ENCODE measurements at places on chromosomes 12 and 14.

GRCh38 chr14:58656671-58657411 is 19.1 kb downstream of the DACT1 start:
- DNase-seq: no peak

DNA sequence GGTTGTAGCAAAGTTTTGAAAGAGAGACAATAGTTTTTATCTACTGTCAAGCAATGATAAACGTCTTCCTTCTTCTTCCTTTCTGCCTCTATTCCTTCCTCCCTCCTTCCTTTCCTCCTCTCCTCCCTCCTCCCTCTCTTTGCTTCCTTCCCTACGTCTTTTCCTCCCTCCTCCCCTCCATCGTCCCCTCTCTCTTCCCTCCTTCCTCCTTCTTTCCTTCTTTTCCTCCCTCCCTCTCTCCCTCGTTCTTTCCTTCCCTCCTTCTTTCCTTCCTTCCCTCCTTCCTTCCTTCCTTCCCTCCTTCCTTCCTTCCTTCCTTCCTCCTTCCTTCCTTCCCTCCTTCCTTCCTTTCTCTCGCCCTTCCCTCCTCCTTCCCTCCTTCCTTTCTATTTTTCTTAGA is 82.8 kb upstream of the KCNA1 start:
- no peak for DNase-seq

DNA sequence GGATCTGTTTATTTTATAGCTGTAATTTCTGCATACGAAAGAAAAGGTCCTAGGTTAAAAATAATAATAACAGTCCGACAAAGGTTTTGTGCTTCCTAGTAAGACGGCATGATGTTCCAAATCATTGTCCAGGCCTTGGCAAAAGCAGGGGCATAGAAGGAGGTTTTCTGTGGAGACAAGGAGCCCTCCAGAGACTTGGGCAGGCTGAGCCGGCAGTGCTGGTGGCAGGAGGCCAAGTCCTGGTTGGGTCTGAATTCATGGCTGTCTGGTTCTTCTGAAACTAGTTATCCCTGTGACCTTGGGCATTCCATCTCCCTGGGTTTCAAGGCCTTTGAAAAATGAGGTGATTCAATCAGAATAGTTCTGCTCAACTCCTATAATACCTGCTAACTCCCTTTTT is 44.0 kb downstream of the KCNK13 start:
- no peak for DNase-seq

DNA sequence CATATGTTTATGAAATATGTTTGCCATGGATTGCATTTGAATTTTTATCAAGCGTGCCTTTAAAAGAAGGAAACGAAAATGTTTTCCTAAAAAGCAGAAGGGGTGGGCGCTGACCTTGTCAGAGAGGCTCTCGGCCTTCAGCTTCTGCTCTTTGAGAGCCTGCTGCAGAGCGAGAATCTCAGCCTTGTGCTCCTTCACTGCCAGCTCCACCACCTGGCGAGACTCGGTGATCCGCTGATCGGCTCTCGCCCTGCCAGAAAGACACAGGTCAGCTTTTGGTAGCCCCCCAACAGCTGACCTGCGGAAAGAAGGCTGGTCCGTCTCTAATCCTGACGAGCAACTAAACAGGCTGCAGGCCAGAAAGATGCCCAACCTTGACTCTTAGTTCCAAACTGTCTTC is 62.4 kb downstream of the PRKAB1 start:
- DNase-seq: peak; percentile 28

DNA sequence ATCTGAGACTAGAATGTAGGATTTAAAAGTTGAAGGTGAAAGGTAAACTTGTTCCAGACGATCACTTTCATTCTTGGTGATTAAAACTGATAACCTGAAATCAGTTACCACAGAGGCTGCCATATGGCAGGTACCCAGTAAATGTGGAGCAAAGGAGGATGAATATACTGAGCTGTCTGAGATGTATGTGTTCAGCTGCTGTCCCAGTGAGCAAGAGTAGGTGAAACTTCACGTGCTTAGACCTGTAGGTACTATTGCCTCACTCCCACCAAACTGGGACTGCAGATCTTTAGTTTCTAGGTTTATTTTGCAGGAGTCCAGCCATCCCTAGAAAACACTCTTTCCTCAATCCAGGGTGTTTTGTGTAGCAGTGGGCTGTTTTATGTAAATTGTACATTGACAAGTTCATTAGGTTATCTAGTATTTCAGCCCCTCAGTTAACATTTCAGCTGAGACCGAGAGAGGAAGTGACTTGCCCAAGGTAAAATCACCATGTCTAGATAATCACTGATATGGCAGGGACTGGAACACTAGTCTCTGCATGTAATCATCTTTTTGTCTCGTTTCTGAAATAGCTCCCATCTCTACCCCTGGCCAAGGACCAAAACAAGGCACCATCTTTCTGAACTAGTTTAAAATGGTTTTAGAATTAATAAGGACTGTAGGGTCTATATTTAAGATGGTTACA is 62.7 kb downstream of the ATG14 start:
- no peak for DNase-seq

DNA sequence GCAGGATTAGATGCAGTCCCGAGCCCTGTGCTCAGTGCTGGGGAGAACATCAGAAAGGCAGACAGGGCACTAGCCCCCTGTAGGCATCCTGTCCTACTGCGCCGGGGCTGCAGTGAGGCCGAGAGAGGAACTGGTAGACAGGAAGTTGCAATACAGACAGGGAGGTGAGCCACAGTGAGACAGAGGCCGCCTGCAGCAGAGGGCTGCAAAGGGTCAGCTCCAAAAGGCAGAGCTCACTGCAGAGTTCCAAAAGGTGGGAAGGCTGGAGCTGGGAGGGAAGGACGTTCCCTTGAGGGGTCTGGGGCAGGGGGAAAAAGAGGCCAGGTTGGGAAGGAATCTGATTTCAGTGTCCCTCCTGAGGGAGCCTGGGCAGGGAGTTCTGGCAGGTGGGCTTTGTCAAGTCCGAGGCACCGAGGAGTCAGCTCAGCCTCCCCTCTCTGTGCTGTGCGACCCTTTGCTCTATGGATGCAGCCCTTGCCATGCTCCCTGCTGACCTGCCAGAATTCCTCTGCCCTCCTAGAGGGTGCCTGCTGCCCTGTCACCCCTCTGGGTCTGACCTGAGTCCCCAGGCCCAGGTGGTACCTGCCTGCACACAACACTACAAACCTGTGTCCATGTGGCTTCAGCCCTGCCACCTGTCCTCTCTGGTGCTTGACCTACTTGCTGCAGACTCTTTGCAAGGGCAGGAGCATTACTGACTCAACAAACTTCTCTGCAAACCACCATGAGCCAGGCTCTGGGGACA is 63.5 kb downstream of the PRMT8 start:
- peak; percentile 31 for DNase-seq

- DNase-seq: no peak
Observed at GRCh38 chr12:116080415-116080814, 197.1 kb downstream of the MED13L start.

- DNase-seq: peak; percentile 19
Observed at GRCh38 chr12:81257947-81258551, 180.2 kb downstream of the ACSS3 start.

DNA sequence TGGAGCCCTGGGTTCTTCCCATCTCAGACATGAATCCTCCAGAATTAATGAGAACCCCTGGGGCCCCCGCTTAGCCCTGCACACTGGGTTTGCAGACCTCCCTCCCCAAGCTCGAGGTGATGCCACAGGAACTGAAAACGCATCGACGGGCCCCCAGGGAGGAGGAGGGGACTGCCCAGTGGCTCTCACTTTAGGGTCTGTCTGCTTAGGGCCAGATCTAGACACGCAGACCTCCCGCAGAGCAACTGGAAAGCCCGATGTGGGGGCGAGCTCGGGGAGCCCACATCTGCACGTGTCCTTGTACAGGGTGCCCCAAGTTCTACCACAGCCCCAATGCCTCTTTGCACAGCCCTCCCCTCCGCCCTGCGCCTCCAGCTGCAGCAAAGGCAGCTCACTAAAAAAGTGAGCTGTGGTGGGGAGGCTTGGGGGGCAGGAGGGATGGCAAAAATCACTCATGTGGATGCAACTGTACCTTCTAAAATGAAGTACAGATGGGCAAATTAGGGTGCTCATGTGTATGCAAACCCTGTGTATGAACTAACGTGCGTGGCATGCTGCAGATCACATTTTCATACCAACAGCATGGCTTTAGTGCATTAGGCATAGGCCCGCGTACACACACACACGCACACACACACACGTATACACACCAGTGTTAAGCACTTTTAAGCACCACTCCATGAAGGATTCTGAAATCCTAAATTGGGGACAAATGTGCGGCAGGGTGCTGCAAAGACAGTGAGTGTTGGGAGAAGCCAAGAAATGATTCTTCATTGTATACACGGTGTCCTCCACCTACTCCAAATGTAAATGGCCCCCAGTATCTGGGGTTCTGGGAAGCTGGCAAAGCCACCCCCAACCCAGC is 99.9 kb upstream of the MAP1LC3B2 start:
- DNase-seq: no peak

DNA sequence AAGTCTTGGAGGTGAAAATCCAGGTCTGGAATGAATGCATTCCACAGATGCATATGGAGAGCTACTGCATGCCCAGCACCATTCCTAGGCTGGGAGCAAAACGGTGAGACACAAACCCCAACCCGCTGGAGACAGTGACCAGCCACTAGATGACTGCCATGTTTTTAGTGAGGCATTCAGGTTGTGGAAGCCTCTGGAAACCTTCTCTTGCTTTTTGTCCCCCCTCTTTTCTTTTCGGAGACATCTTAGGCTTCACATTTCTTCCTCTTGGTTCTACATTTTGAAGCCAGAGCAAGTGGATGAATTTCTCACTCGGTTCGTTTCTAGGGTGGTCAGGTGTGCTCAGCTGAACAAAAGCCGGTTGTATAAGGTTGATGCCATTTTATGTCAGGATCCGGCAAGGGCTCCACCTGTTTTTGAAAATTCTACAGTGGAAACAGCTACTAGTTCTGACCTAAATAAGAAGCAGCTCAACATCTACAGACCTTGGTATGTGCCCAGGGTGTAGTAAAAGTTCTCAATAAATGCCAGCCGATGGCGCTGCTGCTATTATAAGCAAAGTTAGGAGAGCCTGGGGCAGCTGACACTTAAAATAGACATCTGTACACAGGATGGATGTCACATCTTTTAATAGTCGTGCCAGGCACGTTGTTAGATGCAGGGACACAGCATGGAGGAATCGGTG is 1.8 kb upstream of the ZNF839 start:
- peak; percentile 78 for DNase-seq

- DNase-seq: no peak
Observed at GRCh38 chr12:11905534-11905933, 165.2 kb upstream of the BCL2L14 start.

DNA sequence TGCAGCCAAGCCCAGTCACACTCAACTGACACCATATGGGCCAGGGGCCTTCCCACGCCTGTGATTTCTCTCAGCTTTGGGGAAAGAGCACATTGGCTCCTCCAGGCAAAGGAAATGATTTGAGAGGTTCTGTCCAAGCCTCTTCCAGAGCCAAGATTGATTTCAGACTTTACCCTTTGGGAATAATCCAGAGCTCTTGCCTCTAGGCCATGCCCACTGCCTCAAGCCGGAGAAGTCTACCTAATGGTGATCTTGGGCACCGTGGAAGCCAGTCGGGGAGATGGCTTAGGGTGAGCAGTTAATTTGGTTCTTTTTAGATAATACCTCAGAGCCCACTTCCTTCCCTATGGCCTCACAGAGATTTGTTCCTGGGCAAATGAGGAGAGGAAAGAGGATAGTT is 45.0 kb upstream of the NUAK1 start:
- no peak for DNase-seq

- DNase-seq: no peak
Observed at GRCh38 chr12:100061814-100062213, 77.1 kb upstream of the ANKS1B start.

GRCh38 chr12:11787933-11788849 is 138.7 kb downstream of the ETV6 start:
- DNase-seq: no peak

DNA sequence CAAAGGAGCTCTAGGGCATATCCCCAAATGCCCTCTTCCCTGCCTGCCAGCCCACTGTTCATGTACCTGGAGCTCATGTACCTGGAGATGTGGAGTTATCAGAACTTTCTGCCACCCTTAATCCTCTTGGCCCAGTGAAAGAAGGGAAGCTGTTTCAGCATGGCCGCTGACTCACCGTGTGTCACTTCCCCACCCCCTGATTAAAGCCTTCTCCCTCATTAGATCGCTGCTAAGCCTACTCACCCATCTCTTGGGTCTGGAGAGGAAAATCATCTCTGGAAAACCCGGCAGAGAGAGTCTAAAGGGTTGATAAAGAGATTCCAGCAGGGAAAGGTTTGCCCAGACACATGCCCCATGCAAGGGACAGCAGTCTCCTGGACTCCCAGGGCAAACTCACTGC is 4.5 kb upstream of the LTBP2 start:
- peak; percentile 28 for DNase-seq

DNA sequence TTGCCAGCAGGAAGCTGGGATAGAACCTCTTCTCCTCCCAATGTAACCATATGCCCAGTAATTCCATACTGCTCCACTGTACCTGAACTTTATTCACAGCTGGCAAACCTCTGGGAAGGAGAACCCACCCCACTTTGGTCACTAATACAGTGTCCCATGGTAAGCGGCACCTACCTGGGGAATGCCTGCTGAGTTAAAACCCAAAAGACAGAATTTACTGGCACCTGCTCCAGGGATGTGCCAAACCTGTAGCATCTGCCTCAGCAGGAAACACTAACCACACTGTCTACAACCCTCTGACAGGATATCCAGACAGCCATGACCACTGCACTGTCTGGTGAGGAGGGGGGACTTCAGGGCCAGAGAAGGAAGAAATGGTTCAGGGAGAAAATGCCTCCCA is 26.6 kb downstream of the DDX24 start:
- no peak for DNase-seq

DNA sequence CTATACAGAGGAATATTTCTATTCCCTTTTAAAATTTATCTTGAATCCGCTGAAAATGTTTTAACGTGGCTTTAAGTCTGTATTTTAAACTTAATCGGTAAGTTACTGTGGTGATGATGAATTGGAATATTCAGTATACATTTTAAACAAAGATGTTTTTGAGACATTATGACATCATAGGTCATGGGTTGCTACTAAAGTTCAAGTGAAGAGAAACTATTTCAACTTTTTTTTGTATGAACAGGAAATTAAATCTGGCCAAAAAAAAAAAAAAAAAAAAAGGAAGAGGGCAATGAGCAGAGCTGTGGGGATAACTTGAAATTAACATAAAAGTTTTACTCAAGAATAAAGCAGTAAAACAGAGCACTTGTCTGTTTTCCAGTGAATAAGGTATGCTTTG is 109.0 kb downstream of the PLEKHA5 start:
- DNase-seq: peak; percentile 4

GRCh38 chr14:91135039-91135438 is 21.2 kb downstream of the DGLUCY start:
- DNase-seq: no peak

Measured in MV-4-11 (cell line).